ENCODE measurements at places on chromosomes 12 and 14. TPM values are rescaled to one million over a fixed set of nuclear protein-coding genes. Genes with fewer than 3 reads are reported as not detected.

TAS2R7 gene
- not detected for total RNA-seq

GPD1 gene
- total RNA-seq, result 0.27 TPM

GRCh38 chr12:117361347-117361751 lies at the start of gene NOS1:
Gene NOS1, minus strand, starts transcription at chr12:117361626. Its CDS starts 30,557 bp downstream, at chr12:117331069.
- no peak for DNase-seq

GRCh38 chr12:51406290-51406689 lies 15.1 kb upstream of the GALNT6 start:
- no peak for DNase-seq

DNA sequence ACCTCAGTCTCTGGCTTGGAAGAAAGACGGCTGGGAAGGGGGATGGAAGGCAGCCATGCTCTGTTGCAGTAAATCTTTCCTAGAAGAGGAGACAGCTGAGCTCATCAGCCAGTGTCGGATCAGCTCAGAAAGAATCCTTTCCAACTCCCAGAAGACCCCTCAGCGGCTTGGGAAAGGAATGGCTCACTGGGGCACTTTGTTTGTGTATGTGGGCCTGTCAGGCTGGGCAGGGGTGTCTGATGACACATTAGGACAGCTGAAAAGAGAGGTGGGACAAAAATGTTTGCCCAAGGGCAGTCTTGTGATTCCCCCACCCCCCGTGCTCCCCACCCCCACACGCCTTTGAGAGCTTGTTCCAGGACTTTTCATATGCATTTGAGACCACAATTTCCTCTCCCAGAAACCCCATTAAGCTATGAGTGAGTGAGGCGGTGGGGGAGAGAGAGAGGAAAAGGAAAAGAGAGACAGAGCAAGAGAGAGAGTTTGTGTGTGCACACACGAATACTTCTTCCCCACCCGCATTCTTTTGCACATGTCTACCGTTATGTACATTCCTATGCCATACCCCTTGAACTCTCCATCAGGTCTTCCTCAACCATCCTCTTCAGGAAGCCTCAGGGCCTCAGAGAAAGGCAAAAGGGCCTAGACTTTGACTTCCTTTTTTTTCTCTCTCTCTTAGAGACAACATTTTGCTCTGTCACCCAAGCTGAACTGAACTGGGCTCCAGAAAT lies 198.9 kb downstream of the ZFP36L1 start:
- DNase-seq, result peak; percentile 38

Measured in HT1080 (cell line).